Mucosa of gallbladder (tissue), 1 donor: ENCODE measurements at places on chromosomes 7 and 10. TPM values are rescaled to one million over a fixed set of nuclear protein-coding genes. Genes with fewer than 3 reads are reported as not detected.

- no peak for DNase-seq
These were observed 27.5 kb downstream of the KCNH2 start for GRCh38 chr7:150950496-150951180.

- DNase-seq = no peak
These were observed 53.8 kb downstream of the HGF start for GRCh38 chr7:81715984-81716588.

The AOAH gene
- 17.0 TPM for total RNA-seq

GRCh38 chr10:6208799-6209235 is 6.1 kb downstream of the PFKFB3 start:
- no peak for DNase-seq

The AKR1C8 gene
- not detected for total RNA-seq

The TRIM56 gene
- 57.7 TPM for total RNA-seq

DNA sequence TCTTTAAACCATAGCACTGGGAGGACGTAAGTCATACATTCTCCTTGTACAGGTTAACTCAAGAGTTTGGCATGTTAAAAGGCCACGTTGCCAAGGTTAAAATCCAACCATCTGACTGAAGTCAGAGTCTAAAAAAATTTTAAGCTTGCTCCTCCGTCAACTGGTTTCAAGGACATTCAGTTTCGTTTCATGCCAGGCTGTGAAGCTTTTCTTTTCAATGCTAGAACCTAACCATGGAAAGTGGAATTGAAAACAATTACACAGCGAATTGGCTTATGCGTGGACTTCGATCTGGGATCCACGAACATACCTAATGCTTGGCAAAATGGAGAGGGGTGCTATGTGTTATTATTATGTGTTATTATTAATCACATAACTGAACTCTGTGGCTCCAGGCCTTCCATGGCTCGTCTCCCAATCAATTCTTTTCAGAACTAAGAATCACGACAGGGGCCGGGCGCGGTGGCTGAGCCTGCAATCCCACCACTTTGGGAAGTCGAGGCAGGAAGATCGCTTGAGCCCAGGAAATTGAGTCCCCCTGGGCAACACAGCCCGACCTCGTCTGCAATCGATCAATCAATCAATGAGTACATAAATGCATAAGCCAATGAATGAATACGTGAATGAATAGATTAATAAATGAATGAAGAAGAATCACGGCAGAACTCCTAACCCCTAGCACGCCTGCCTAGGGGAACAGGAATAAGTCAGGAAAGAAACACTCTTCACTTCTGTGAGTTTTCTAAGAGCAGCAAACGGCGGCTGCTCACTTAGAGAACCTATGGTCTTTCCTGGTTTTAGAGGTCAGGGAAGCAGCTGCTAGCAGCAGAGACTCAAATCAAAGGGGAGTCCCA is 733 bp upstream of the ARL5B start:
- DNase-seq = no peak

The SPDYE1 gene
- not detected for total RNA-seq

DNA sequence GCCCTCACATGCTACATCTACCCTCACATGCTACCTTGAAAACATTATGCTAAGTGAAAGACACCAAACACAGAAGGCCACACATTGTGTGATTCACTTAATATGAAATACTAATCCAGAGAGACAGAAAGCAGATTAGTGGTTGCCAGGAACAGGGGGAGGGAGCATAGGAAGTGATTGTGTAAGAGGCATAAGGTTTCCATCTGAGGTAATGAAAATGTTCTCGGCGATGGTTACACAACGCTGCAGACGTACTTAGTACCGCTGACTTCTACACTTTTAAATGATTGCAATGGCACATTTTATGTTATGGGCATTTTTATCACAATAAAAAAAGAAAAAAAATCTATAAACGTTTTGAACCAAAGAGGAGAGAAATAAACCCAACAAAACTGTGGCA is 742.3 kb downstream of the TYW1 start:
- peak; percentile 49 for DNase-seq

DNA sequence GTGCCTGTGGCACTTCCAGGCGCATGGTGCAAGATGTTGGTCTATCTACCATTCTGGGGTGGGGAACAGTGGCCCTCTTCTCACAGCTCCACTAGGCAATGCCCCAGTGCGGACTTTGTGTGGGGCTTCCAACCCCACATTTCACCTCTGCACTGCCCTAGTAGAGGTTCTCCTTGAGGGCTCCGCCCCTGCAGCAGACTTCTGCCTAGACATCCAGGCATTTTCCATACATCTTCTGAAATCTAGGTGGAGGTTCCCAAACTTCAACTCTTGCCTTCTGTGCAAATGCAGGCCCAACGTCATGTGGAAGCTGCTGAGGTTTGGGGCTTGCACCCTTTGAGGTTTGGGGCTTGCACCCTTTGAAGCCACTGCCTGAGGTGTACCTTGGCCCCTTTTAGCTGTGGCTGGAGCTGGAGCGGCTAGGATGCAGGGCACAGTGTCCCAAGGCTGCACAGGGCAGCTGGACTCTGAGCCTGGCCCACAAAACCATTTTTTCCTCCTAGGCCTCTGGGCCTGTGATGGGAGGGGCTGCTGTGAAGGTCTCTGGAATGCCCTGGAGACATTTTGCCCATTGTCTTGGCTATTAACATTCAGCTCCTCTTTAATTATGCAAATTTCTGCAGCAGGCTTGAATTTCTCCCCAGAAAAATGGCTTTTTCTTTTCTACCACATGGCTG is 130.6 kb upstream of the EFCAB10 start:
- no peak for DNase-seq

DNA sequence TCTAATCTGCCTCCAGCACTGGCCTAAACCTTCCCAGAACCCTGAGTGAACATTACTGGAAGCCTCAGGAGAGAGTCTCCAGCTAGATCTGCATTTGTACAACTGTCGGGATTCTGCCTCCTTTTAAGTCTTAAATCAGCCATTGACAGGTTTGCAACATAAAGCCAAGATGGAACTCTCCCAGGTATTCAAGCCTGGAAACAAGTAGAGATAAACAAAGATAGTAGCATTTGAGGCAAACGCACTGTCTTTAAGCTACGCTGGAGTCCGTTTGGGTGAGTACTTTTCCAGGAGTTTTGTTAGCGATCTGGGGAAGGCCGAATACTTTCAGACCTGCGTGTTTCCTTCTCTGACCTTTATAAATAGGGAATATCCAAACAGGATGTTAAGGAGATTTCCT is 317.2 kb upstream of the FZD8 start:
- no peak for DNase-seq

- DNase-seq = no peak
These were observed 203.4 kb downstream of the PHF14 start for GRCh38 chr7:11176985-11177555.

DNA sequence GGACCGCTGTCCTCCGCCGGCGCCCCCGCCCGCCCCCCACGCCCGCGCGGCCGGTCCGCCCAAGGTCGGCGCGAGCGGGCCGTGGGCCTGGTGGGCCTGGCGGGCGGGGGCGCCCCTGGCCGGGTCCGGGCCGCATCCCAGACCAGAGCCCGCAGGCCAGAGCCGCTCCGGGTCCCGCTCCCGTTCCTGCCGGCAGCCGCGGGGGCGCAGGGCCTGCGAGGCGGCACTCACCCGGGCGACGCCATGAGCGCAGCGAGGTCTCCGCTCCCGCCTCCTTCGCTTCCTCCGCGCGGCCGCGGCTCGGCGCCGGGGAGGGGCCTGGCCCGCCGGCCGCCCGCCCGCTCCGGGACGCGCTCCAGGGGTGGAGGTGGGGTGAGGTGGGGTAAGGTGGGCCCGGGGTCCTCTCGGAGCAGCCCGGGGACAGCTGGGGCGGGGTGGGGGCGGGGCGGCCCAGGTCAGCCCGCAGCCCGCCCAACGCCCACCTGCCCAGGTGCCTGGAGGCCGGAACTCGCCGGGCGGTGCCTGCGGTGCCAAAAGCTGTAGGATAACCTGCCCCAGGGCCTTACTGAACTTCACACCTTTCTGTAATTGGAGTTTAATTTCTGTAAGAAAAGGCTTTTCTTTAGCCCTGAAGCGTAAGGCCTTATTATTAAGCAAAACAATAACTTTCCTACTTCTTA is at the start of gene URGCP:
URGCP (minus strand) TSS at position 266 of the 680 bp plus-strand sequence; CDS start at position 245, 21 bp downstream.
- peak; percentile 18 for DNase-seq

DNA sequence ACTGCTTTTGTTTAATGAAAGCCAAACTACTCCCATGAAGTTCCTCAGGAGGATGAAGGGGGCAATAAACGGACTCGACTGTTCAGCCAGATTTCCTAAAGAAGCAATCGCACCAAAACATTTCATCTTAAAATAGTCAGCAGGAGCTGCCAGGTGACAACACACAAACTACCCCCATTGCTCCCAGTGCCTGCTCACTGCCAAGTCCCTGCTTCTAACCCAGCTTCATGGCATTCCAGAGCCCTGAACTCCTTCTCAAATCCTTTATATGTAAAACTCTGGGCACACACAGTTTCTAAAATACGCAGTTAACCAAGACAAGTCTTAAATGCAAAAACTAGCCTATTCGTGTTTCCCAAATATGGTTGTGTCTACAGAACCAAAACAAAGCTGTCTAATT is 110.0 kb downstream of the SORBS1 start:
- DNase-seq = no peak

DNA sequence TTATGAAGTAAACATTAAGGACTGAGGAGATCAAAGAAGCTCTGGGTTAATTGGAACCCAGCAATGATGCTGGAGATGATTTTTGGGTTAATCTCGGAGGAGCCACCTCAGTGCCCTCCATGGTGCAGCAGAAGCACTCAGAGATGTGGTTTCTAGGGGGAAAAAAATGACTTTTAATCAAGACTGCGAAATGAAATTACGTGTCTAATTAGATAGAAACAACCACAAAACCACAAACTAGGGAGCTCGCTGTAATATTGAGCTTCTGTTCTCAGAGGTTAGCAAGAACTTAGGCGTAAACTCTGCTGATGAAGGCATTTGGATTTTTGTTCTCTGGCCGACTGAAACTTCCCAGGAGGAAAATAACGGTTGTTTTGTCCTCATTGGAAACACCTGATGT is 319.0 kb downstream of the GRID1 start:
- DNase-seq = no peak

DNA sequence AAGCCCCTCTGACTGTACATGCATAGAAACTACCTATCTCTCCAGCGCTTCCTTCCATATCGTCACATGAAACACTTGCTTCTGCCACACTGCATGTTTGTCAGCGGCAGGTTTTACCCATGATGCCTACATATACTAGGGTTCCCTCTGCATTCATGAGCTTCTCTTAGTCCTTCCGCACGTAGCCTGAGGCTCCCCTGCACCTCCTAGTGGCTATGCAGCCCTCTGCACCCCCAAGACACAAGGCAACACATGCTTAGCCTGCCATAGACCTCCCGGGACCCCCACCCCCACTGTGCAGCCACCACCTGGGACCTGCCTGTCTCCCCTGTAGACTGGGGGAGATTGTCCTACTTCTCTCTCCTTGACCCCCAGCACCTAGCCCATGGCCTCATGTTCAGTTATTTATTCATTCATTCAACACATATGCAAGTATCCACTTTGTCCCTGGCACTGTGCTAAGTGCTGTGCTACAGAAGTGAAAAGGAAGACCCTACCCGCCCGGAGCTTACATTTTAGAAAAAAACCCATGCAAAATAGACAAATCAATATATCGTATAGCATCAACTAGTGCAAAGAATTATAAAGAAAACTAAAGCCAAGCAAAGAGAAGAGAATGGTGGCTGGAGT is 23.5 kb downstream of the TMEM273 start:
- no peak for DNase-seq

- no peak for DNase-seq
These were observed 275.5 kb upstream of the DGKB start for GRCh38 chr7:15178065-15178464.

GRCh38 chr10:122878799-122879338 is 512 bp downstream of the FAM24B start:
- DNase-seq = no peak

DNA sequence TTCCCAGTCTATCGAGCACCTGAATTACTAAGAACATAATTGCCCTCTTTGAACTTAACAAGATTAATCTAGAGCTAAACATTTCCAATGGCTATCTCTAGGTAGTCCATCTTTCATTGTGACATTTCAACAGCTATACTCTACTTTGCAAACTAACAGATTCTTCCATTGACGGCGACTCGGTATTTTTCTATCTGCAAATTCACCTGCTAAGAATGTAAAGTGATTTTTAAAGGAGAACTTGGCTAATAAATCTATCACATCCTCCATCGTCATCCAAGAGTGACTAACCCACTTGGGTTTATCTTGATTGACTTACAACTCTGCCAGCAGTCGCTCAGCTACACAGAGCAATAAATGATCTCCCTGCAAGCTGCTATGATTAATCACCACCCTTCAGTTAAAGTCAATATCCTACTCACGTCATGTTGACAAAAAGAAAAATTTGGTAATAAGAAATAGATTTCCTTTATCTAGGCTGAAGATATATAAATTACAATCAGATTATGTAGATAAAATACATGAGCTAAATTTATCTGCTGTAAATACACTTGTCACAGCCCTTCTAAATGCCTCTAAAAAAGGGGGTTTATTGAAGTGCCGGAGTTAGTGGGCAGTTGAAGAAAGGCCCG is 99.5 kb downstream of the SFMBT2 start:
- DNase-seq = no peak

The RAPGEF5 gene
- 53.4 TPM for total RNA-seq

- no peak for DNase-seq
These were observed 3.3 kb downstream of the NUDT13 start for GRCh38 chr10:73113551-73113950.

- no peak for DNase-seq
These were observed 4.8 kb downstream of the GPR146 start for GRCh38 chr7:1049006-1049741.

The NEURL1 gene
- total RNA-seq = 4.9 TPM

DNA sequence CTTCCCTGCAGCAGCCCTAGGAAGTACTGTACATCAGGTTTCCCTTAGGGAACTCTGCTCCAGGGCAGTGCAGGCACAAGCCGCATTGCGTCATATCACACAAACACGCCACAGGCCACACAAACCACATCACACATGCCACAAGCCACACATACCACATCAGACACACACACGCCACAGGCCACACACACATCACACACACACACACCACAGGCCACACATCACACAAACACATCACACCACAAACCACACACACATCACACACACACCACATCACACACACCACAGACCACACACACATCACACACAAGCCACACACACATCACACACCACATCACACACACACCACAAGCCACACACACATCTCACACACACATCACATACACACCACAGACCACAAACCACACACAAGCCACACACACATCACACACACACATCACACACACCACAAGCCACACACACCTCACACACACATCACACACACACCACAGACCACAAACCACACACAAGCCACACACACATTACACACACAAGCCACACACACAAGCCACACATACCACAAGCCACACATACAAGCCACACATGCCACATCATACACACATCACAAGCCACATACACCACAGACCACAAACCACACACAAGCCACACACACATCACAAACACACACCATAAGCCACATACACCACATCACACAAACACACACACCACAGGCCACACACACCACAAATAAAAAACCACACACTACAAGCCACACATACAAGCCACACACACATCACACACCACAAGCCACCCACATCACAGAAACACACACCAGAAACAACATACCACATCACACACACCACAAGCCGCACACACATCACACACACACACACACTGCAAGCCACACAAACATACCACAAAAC is 53.4 kb downstream of the TMEM209 start:
- DNase-seq = no peak

GRCh38 chr7:101743995-101744360 is 73.4 kb upstream of the CUX1 start:
- DNase-seq = no peak
